H54 (cell line): ENCODE measurements at places on chromosomes 3 and 15.
A peak's percentile ranks its signal among the peaks of the same experiment; 100 is the strongest.

DNA sequence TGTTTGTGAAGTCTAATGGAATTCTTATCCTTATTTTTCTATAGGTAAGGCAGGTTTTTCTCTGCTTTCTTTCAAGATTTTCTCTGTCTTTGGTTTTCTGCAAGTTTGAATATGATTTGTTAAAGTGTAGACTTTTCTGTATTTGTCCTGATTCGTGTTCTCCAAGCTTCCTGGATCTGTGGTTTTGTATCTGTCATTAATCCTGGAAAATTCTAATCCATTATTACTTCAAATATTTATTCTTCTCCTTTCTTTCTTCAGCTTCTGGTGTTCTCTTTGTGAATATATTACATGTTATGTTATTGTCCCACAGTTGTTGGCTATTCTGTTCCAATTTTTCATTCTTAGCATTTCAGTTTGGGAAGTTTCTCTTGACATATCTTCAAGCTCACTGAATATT lies 76.4 kb downstream of the PDCD6IP start:
- no peak for DNase-seq

- DNase-seq, result no peak
Measured at GRCh38 chr15:100234158-100235029, 107.4 kb downstream of the ADAMTS17 start.

DNA sequence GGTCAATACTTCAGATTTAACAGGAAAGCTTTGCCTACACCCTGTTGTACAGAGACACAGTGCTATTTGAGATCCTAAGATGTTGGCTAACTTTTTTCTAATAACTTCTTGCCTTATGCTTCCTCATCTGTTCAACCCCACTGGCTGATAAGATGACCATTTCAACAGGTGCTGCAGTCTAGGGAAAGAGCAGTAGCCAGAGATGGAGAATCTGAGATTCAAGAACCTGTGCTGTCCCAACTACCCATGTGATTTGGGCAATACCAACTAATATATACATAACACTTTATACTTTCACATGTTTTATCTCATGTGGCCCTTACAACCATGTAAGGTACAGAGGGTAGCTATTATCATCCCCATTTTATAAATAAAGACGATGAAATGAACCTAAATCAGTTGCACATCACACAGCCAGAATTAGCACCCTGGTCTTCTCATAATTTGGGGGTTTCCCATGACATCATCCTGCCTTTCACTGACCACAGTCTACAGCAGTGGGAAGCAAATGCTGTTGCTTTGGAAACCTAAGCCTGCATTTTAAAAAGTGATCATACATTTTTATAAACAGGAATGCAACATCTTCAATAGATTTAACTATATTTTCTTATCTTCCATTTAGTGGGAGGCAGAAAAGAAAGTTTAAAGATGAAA lies 9.7 kb downstream of the TTC23 start:
- no peak for DNase-seq

DNA sequence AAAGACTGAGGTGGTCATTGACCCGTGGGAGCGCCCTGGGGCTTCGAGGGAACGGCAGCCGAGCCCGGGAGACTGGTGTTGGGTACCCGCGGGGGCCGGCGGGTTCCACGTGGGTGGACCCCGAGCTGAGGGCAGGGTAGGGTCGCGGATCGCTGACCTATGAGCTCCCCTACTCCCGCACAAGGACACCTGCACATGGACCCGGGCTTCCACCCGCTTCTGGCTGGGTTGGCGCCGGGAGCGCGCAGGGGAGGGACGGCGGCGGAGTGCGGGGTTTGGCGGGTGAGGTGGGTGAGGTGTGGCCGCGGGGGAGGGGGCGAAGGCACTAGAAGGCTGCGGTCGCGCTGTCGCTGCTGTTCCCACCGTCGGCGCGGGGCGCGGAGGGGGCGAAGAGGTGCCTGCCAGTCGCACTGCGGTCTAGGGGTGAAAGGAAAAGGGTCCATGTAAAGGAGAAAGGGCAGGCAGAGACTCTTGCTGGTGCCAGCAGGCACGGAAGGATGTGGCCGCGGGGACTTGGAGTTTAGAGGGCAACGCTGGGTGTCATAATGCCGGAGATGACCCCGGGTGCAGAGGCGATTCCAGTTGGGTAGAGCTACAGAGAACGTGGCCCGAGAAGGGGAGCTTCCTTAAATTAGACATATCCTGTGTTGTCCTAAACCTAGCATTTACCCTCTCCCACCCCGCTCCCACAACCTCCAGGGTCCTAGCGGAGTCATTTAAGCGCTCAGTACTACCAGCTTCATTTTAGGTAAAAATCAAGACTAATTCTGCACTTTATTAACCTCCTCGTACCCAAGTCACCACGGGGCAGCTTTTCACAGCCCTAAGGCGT lies 245.9 kb upstream of the TOPAZ1 start:
- DNase-seq, result no peak

DNA sequence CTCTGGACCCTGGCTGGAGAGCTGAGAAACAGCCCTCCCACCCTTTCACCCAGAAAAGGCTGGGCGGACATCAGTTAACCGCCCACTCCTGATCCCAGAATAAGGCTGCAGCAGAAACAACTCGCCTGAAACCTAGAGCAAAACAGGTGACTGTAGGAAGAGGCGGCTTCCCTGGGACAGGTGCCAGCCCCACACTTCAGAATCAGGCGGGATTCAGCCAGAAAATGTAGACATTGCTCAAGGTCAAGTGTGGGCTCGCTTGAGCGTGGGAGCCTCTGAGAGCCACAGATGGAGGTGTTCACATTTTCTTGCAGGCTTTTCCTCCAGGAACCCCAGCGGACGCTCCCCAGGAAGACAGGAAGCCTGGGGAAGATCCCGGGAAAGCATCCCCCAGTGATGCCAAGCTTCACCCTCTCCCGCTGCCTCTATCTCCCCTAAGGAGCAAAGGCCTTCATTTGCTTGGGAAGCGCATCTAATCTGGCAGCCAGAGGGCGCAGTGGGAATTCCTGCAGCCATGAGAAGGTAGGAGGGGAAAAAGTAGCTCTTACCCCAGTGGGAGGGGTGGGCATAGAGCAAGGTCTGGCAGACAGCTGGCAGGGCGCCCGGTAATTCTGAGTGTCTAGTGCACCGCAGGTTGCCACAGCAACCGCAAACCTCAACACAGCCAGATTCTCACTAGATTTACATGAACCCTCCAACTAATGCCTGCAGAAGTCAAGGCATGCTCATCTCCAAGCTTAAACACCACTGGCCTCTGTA lies 77.7 kb downstream of the OCA2 start:
- DNase-seq, result peak; percentile 15

DNA sequence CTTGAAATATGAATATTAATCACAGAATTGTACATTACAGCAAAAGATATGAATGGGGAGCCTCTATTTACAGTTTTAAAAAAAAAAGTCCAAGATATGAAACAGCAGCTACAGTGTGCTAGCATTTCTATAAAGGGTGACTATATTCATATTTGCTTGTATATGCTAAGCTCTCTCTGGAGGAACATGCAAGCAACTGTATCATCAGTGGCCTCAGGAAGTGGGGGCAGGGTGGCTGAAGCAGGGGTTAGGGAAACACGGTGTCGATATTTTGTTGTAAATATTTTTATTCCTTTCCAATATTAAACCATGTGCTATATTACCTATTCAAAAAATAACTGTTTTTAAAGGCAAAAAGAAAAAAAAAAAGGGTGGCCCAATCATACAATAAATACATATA lies 2.3 kb downstream of the UACA start:
- DNase-seq, result no peak

GRCh38 chr3:17974206-17974841 lies 231.9 kb upstream of the TBC1D5 start:
- no peak for DNase-seq

GRCh38 chr3:49718858-49719213 lies 648 bp downstream of the AMIGO3 start:
- no peak for DNase-seq

DNA sequence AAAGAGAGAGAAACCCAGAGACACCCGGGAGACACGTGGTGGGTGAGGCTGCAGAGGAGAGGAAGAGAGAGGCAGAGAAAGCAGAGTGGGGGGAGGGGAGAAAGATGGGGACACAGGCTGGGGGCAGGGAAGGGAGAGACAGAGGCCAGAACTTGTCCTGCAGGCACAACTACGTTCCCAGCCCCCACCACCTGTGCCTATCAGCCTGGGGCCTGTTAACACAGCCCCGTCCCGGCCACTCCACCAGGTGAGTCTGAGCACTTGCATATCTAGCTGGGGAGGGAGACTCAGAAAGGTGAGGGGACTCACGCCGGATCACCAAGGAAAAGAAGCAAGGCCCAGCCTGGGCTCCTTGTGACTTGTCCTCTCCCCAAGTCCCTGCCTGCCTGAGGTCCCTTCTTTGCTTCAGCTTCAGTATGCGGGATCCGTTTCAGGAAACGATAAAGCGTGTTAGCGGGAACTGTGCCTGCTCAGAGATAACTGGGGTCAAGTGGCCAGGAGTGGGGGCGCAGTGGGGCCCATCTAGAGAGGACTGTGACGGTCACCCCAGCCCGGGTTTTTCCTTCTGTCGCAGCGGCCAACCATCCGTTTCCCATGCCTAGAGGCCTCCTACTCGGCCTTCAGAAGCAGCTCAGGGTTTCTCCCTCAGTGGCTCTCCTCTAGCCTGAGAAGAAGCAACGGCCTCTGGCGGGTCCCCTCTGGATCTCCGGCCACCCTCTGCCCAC lies 10.3 kb downstream of the LINGO1 start:
- DNase-seq, result no peak

DNA sequence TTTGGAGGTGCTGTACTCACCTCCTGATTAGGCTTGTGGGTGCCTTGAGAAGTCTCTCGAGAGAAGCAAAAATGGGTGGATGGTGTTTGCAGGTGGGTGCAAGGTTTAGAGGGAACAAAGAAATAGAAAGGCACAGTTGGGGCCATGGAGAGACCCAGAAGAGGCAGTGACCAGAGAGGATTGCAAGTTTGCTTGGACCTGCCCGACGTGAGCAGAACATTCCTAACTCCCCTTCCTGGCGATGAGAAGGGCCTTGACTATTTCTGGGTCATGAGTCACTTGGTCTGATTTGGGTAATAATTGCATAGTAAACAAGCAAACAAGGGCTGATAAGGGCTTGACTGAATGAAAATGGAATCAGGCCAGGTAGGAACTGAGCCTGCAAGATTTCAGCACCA lies 7.0 kb upstream of the CTSH start:
- peak; percentile 40 for DNase-seq

GRCh38 chr15:85340321-85340665 lies 40.1 kb upstream of the AKAP13 start:
- no peak for DNase-seq

GRCh38 chr3:46573701-46574100 lies 7.6 kb upstream of the LRRC2 start:
- no peak for DNase-seq

DNA sequence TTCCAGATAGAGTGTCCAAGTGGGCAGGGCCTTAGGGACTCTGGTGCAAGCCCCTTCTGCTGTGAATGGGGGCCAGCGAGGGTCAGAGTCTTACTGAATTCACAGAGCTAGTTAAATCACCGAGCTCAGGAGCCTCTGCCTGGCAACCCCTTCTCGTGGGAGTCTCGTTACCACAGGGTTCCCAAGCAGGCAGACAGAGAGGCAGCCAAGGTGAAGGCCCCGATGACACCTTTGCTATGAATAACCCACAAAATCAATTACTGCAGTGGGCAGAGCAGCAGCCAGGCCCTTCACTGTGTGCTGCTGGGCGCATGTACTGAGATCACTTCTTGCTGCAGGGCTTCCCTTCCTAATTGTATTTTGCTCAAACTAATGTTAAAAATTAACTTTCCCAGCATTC lies 56.9 kb downstream of the SPSB4 start:
- no peak for DNase-seq

DNA sequence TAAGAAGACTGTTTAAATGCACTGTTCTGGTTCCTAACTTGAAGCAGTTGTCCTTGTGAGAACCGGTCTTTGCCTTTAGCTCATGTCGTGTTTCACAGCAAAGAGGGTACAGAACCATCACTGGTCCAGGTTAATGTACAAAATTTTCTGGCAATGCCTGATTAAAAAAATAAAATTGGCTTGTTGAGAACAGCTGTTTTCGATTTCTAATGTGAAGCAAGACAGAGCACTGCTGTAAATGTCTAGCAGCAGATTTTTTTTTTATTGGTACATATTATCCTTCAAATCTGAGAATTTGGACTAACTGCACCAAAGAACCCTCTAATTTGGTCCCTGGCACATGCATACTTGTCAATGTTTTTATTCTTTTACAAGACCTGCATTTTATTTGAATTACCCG lies 103.3 kb downstream of the STT3B start:
- no peak for DNase-seq

GRCh38 chr3:85584779-85585356 lies 626.1 kb downstream of the CADM2 start:
- no peak for DNase-seq

GRCh38 chr3:147640781-147641180 lies 231.6 kb downstream of the ZIC1 start:
- DNase-seq, result no peak

GRCh38 chr3:69881756-69882428 lies 117.6 kb upstream of the SAMMSON start:
- no peak for DNase-seq

DNA sequence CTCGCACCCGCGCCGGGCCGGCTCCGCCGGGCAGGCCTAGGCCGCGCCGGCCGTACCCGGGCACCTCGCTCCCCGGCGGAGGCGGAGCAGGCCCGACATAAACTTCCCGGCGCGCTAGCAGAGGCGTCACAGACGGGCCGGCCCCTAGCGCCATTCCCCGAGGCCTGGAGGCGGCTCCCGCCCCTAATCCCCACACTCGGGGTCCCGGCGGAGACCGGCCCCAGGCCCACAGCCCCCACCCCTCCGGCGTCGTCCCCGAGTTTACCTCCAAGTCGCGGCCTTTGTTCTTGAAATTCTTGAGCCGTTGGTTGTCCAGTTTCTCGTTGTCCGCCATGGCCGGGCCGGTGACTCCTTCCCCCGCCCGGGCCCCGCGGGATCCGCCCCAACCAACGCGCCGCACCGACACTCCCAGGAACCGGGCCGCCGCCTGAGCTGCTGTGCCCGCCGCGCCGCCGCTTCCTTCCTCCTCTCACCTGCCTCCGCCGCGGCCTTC lies 376 bp downstream of the KPNA4 start:
- DNase-seq, result peak; percentile 20

DNA sequence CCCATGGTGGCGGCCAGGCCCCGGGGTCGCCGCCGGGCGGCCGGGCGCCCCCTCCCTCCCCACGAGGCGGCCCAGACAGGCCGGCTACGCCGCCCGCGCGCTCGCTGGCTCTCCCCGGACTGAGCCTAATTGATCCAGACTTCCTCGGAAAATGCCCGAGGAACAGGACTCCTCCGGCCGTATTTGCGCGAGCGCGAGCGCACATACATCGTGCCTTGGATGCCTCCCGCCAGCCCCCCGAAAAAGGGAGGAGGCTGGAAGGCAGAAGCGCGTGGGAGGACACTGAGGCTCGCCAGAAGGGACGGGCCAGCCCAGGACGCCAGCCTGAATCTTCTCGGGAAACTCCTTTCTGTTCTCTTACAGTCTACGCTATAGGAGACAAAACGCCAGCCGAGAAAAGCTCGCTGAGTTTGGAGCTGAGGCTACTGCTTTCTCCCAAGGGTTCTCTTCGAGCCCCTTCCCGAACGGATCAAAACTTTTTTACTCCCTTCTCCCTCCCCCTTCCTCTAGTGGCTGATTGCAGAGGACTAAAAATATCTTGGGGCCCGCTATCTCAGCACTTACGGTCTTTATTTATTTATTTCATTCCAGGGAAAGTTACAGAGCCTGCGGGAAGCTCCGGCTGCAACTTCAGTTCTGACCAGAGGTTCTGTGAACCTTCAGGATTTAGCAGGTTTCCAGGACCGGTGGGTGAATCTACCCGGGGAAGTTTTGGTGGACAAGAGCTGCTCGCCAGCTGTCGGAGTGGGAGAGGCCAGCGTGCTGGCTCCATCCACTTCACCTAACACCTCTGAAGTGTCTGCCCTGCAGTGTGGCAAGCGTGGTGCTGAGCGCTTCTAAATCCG lies at the start of gene PDZRN3:
Gene PDZRN3, minus strand, starts transcription at position 121 of the 845 bp plus-strand sequence.
- peak; percentile 19 for DNase-seq

GRCh38 chr3:157589211-157589610 lies 86.0 kb upstream of the VEPH1 start:
- DNase-seq, result no peak
